ENCODE measurements at places on chromosomes 3 and 15. TPM values are rescaled to one million over a fixed set of nuclear protein-coding genes. Genes with fewer than 3 reads are reported as not detected.

DNA sequence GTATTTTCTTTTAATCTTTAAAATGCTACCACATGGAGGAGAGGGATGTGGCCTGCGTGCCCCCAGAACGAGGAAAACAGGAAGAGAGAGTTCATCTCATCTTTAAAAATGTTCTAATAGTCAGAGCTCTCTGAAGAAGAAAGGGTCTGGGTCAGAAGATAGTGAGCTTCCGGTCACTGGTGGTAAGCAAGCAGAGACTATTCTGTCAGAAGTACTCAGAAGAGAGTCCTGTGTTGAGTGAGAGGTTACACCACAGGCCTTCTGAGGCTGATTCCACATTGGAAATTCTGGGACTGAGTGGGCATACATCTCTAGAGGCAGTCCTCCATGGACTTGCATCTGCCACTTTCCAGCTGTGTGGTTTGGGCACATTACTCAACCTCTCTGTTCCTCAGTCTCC lies 82.2 kb upstream of the SLC6A1 start:
- DNase-seq, result no peak

DNA sequence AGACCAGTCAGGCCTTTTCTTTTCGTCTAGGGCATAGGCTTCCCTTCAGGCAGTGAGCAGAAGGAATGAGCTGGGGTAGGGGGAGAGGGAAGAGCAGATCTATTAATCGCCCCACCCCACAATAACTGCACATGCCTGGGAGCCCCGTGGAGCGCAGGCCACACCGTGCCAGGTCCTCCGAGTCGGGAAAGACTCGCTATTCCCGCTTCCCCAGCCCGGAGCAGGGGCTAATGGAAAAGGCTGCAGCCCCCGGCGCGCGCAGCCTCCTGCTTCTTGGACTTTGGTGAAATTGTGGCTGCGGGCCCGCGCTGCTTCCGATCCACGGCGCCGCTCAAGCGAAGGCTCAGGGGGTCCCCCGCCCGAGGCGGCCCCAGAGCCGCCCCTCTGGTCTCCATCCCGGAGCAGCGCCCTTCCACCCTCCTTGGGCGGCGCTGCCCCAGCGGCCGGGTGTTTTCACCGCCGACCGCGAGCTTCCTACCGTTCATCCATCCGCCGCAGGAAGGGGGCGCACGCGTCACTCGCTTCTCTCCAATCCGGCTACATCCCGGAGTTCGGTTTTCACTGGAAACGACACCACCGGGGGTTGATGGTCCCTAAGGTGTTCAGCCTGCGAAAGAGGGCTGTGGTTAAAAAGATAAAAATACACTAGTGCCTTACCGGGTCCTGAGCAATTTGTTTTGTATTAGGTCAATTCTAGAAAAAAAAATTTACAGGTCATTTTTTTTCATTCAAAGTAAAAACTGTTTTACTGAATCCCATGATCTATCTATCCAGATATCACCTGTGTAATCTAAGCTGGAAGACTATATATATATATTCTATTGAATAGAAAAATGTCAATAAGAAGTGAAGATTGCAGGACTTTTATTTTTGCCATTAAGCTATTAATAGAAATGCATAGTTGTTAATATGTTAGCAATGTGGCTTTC lies 4.4 kb upstream of the SYNM start:
- peak; percentile 59 for DNase-seq

DNA sequence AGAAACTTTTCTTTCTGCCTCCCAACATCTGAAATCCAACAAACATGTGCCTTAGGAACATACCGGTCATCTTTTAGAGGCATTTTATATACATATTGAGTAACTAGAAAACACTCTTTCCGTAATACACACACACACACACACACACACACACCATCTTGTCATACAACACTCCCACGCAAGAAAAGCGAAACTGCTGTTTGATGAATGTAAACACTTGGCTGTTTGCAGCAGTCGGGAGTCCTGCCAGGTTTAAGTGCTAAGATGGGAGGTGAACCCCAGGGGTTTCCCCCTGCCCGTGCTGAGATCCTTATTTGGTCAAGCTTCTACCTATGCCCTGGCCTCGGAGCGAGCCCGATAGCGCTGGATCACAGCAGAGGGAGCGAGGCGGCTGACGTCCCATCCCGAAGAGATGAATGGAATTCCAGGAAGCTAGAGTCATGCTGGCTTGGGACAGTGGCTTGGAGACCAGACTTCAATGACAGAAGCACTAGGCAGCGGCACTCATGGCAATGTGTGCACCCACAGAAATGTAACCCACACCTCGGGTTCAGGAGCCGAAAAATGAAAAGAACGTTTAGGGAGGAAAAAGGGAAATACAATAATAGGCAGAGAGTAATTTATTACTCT lies 1.3 kb upstream of the THBS1 start:
- peak; percentile 88 for DNase-seq

- DNase-seq, result no peak
Observed at GRCh38 chr3:10273702-10274305, 18.9 kb downstream of the GHRL start.

The TTLL13 gene
- total RNA-seq, result not detected

The SLC12A8 gene
- total RNA-seq, result 24.9 TPM

The PRR23E gene
- not detected for total RNA-seq
